ENCODE measurements at places on chromosomes 5 and 9.

DNA sequence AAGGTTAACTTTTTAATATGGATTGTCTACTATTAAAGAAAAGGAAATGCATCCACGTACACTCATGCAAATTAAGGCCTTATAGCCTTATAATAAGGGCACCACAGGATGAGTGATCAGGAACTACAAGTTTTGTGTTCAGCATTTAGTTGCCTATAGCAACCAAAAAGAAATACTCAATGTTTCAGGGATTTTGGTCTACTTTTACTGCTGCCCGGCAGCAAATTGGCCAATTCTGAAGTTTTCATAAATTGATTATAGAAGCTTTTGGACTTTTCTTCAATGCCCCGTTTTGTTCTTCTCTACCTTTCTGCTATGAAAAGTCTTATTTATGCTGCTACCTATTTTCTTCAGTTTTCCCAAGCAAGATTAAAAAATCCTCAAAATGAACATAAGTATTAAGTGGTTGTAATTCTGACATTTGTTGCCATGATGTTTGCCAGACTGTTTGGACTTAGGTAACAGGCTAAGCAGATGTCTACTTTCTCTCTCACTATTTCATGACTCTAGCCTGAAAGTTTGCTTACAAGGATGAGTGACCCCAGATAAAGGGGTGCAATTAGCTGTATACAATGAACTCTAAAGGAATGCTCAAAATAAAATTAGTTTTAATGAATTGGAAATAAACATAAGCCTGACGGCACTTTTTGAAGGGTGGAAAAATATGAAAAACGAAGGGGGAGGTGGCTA is 391.5 kb upstream of the DAB2 start:
- DNase-seq, result no peak

DNA sequence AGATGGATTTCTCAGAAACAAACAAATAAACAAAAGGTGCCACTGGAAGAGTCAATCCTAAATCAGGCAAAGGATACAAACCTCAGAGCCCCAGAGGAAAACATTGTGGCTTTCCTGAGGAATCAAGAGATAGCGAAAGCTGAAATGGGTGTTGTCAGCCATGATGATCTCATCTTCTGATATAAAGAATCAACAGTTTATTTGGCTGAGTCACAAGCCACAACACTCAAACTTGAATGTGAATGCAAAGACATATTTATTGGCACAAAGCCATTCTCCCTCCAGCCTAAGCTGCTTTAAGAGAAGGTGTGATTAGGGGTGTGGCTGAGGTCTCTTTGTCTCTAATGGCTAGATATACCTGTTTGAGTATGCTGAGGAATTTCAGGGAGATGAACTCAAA is 73.3 kb upstream of the NREP start:
- no peak for DNase-seq

DNA sequence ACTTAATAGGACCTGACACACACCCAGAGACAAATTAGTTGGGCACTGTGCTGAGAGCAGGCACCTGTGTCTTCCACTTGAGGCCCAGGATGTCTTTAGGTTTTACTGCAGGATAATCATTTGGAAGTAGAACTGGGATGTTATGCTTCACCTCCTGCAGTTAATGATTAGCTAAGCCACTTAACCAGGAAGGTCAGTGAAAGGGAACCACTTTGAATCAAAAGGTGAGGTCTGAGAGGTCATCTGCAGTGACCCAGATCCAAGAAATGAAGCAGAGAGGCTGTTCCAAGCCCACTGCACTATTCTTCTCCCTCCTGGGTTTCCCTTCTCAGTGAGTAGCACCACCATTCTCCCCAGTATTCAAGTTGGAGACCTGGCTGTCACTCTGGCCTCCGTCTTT is 110.5 kb downstream of the SNX18 start:
- no peak for DNase-seq

DNA sequence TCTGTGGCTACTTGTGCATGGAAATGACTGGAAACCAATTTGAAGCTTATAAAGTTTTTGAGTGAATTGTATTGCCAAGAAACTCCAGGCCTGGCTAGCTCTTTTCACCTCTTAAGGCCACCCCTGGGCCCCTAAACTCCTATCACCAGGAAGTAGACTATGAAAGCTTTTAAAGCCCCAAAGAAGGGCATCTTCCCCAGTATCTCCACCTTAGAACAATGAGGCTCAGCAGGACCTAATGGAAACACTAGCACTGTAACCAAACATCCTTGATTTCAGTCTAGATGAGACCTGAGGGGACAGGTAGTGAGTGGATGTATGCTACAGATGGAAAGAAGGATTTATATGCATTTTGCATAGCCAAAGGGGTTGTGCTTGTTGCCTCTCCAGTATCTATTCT is 25.0 kb downstream of the LYRM7 start:
- no peak for DNase-seq

DNA sequence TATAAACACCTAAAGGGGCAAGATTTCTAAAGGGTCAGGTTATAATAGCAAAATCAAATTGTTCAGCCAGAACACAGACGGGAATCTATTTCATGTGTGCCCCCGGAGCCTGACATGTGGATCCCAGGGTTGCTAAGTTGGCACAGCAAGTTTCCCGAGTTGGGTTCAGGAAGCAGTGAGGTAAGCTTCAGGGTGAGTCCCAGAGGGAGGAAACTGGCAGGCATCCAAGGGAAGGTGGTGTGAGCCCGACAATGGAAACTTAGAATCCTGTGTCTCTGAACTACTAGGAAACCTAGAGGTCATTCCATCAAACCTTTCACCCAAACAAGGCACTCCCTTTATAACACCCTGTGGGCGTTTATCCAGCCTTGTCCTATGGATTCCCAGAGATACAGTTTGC is 98.4 kb downstream of the ADRB2 start:
- DNase-seq, result no peak

- no peak for DNase-seq
Measured at GRCh38 chr5:109161914-109162683, 247.7 kb downstream of the PJA2 start.

- no peak for DNase-seq
Measured at GRCh38 chr9:128361296-128361985, 9.7 kb upstream of the URM1 start.

- no peak for DNase-seq
Measured at GRCh38 chr9:131237291-131237690, 39.0 kb downstream of the FAM78A start.

GRCh38 chr9:14030375-14031059 is 283.4 kb downstream of the NFIB start:
- no peak for DNase-seq

DNA sequence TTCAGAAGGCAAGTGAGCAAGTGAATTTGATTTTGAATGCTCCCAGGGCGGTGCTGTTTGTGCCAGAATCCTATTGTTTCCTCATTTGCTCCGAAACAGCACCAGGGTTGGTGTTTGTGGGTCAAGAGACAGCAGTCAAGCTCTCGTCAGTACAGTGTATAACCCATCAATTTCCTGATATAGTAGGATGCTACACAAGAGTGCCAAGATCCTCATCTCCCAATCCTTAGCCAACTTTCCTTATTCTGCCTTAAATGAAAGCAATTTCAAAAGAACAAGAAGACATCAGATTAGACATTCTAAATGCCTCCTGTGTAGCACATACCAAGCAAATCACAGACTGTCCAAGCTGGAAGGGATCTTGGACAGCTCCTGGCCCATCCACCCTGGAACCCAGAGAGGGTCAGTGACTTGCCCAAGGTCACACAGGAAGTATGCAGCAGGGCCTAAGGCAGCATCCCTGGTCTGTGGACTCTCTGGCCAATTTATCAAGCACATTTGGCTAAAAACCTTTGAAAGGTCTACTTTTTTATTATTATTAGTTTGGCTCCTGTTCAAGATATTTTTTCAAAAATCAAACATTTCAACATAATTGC is 4.5 kb downstream of the WHRN start:
- no peak for DNase-seq

GRCh38 chr9:136551401-136552116 is 5.7 kb upstream of the NOTCH1 start:
- no peak for DNase-seq

GRCh38 chr5:84028093-84028492 is 307.4 kb upstream of the HAPLN1 start:
- DNase-seq, result no peak

DNA sequence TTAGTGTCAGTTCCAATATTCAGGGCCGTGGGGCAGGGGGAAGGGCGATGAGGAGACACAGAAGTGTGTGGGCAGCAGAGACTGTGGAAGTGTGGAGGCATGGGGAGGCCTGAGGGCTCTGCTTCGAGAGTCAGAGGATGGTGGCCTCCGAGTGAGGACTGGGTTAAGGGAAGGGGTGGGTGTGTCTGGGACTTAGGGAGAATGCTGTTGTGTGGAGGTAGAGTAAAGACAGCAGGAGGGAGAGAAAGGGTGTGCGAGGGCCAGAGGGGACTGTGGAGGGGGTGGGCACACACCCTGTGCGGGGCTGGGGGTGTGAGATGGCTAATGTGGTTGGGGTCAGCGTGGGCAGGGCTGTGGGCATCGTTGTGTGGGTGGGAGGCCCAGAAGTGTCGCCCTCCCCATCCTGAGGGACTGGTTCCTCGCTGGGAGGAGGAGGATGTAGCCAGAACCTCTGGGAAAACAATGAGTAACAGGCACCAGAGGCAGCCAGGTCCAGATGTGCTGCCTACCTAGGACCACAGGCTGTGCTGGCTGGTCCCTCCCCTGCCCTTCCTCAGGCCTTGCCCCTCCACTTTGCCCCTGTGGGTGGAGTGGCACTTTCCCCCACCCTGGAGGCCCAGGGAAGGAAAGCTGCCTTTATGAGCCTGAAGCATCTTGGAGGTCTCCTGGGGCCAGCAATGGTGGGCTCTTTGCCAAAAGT is 4.2 kb downstream of the USP20 start:
- no peak for DNase-seq

DNA sequence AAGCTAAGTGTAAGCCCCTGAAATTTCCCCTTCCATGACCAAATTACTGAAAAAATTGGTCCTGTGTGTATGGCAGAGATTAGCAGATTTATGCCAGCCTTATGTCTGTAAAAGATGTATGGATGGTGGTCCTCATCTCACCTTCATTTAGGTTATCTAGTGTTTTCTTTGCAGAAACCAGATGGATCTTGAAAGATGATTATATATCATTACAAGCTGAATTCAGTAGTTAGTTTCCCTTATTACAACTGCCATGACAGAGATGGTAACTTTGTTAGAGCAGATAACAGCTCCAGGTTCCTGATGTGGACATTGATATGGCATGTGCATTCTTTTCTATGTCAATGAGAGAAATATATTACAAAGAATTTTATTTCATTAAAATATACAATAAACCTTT is 1403.2 kb upstream of the CDH6 start:
- no peak for DNase-seq

DNA sequence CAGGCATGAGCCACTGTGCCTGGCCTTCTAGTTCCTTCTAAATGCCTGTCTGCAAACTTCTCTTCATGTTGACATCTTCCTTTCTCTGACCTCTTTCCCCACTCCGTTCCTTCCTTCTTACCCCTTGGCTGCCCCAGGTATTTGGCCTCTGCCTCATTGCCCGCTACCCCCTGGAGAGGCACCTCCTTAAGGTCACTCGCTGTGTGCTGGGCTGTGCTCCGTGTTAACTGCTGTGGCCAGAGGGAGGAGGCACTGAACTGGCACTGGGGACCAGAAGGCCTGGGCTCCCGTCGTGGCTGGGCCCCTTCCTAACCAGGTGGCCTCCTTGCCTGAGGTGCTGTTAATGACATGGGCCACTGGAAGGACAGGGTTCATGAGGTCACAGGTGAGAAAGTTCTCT is 39.4 kb downstream of the LAMC3 start:
- no peak for DNase-seq

DNA sequence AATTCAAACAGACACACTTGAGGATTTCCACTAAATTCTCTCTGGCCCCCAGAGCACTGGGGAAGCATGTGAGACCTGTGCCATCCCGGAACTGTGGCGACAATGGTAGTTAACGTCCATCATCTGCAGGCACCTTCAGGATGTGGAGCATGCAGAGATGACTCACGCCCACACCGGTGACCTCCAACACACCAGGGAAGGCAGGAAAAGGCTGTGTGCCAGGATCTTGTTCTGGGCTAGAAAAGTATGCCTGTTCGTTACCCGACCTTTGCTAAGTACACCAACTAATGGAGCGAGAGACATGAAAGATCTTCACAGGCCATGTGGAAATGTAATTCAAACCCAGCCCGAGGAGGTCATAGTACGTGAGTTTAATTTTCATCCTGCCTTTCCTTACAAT is 208.8 kb downstream of the MELK start:
- no peak for DNase-seq

- no peak for DNase-seq
Measured at GRCh38 chr5:146813346-146814157, 65.0 kb downstream of the PPP2R2B start.

GRCh38 chr9:69985971-69986370 is 57.7 kb upstream of the MAMDC2 start:
- no peak for DNase-seq

DNA sequence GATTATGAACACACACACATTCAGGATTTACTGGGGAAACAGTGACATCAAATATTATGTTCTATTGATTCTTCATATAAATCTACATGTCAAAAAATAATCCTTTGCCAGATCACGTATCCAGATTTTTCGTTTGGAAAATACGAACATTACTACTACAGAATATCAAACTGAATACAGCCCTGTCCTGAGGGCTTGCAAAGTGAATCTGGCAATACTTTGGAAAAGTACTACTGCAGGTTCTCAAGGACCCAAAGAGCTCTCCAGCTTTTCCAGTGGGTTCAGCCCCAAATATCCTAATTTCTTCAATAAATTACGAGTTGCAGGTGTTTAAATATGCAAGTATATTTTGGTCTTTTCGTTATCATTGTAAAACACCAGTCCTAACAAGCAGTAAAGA is 411 bp upstream of the NDUFS4 start:
- DNase-seq, result no peak

GRCh38 chr5:55675119-55675518 is 37.0 kb downstream of the SLC38A9 start:
- no peak for DNase-seq

DNA sequence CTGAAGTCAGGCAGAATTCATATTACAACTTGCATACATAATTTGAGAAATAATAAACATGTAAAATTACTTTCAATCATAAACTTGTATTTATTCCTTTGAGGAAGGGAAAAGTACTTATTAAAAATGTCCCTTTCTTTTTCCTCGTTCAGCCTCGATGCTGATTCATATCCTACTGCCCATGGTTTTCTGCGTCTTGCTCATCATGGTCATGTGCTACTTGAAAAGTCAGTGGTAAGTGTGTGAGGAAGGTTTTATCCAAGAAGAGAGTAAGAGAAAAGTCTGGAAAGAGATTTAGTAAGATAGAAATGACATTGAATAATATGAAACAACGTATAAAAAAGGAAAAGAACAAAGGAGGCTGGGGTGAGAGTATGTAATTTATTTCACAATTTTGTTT is 85.9 kb downstream of the OSMR start:
- DNase-seq, result no peak

DNA sequence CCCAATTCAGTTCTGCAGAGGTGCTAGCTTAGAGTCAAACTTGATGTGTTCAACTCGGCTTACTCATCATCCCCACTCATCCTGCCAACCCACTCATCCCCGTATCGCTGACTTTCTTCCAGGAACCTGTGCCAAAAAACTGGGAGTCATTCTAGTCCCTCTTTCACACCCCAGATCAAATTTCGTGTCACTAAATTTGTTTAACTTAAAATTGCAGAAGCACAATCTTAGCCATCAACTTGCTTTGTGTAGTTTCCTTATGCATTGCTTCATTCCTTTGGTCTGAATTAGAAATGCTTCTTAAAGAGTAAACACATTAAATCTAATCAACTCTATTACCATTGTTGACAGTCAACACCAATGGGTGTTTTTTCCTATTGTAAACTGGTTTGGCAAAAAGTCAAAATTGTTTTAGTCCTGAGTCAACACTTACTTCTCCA is 162.4 kb downstream of the TTC39B start:
- no peak for DNase-seq

GRCh38 chr9:74910036-74910435 is 22.3 kb upstream of the TRPM6 start:
- DNase-seq, result no peak

- no peak for DNase-seq
Measured at GRCh38 chr9:108552459-108553040, 303.2 kb downstream of the ACTL7B start.

Data from NT2/D1 (cell line).